GM03348 (cell line): ENCODE measurements at places on chromosomes 13 and 19.

DNA sequence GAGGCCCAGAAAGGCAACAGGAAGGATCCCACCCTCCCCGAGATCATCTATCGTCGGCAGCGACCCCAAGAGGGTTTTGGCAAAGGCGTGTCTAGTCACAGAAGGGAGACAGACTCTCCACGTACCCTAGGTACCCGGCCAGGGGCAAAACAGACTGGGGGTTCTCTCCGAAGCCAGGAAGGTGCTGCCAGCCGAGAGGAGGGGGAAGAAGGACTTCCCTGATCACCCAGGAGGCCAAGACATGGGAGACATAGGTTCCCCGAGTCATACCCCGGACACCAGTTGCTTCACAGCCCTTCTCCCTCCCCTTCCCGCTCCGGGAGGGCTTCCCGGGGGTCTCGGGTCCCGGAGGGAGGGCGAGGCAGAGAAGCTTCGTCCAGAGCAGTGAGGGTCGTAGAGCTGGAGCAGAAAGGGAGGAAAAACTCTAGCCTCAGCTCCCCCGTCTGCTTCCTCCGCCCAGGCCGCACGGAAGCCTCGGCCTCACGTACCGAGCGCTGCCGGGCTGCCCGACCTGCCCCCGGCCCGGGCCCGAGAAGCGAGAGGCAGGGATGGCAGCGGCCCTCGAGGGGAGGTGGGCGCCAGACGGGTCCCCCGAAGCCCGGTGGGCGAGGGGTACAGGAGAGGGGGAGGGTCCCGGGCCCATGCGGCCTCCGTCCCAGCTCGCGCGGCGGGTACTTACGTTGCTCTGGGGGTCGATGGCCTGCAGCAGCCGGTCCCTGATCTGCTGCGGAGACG is 644 bp downstream of the MED26 start:
- DNase-seq: peak; percentile 25

DNA sequence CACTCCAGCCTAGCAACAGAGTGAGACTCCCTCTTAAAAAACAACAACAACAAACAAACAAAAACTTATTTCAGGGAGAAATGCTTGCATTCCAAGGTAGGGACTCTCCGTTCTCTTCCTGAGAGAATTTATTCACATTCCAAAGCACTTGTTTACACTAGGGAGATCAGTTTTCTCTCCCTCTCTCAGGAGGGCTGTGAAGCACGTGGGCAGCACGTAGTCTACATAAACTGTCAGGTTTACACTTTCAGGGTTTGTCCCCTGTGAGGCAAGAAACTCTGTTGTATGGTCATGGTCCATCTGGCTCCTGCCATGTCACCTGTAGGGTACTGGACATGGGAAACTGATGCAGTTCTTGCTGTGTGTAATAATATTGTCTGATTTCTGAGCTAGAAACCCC is 31.6 kb downstream of the WDR87 start:
- no peak for DNase-seq

- no peak for DNase-seq
Observed at GRCh38 chr13:59398127-59398526, 765.6 kb downstream of the DIAPH3 start.

GRCh38 chr13:60152114-60152513 is 11.6 kb downstream of the DIAPH3 start:
- peak; percentile 9 for DNase-seq

DNA sequence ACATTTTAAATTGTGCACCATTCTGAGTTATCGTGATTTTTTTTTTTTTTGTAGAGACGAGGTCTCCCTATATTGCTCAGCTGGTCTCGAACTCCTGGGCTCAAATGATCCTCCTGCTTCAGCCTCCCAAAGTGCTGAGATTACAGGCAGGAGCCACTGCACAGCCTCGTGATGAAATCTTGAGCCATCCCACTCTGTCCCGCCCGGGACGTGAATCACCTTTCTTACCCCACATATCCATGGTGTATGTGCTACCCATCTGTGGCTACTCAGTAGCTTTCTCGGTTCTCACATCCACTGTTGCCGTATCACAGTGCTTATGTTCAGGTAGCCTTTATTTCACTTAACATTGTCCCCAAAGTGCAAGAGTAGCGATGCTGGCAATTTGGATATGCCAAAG is 26.5 kb downstream of the PAK4 start:
- no peak for DNase-seq

- no peak for DNase-seq
Observed at GRCh38 chr13:93589788-93590187, 363.2 kb downstream of the GPC6 start.

- DNase-seq: no peak
Observed at GRCh38 chr13:98223741-98224140, 46.7 kb upstream of the RNF113B start.

GRCh38 chr13:47929156-47929555 is 71.9 kb downstream of the SUCLA2 start:
- DNase-seq: peak; percentile 22

- DNase-seq: peak; percentile 37
Observed at GRCh38 chr13:22198641-22199217, 527.9 kb downstream of the FGF9 start.

- DNase-seq: no peak
Observed at GRCh38 chr13:41693434-41693833, 236.1 kb downstream of the RGCC start.

GRCh38 chr19:18157465-18158063 is 4.6 kb downstream of the PIK3R2 start:
- no peak for DNase-seq

DNA sequence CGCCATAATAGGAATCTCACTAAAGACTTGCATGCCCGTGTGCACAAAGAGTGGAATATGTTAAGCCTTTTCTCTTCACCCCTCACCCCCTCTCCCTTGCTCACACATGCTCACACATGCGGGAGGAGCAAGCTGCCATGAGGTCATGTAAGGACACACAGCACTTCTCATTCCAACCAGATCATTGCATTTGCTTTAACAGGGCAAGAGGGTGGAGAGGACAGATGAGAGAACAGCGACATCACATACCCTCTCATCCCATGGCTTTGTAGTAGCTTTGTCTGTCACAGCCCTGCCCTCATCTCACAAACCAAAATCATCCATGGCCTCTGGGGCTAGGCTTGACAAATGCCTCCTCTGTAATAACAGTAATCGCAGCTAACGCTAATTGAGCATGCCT is 145.6 kb upstream of the FRY start:
- DNase-seq: no peak

GRCh38 chr13:101238555-101238954 is 177.8 kb downstream of the NALCN start:
- no peak for DNase-seq
